ENCODE measurements at places on chromosomes 1 and 21.

- no peak for DNase-seq
Measured at GRCh38 chr1:35379317-35380000, 111.0 kb downstream of the ZMYM4 start.

GRCh38 chr1:244887281-244887680 is 22.9 kb upstream of the HNRNPU start:
- DNase-seq = no peak

GRCh38 chr1:181918880-181919525 is 142.5 kb downstream of the ZNF648 start:
- no peak for DNase-seq

DNA sequence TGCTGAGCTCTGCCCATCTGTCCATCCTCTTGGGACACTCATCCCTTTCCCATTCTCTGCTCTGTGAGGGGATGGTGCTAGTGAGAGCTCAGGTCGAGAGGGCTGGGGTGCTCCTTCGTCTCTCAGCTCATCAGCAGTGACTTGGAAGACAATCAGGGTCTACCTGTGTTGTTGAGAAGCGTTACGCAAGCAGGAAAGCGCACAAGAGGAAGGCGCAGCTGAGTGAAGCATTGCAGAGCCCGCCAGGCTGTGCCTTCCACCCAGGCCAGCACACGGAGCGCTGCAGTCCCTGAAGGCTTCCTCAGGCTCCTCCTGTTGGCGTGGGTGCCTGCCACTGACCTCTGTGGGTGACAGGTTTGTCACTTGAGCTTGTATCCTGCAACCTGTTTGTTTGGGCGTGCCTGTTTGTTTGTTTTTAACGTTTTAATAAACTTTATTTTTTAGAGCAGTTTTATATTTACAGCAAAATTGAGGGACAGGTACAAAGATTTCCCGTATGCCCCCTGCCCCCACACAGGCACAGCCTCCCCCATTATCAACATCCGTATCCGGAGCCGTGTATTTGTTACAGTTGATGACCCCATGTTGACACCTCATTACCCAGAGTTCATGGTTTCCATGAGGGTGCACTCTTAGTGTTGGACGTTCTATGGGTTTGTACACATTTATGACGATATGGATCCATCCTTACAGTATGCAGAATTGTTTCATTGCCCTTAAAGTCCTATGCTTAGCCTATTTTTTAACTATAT is 36.7 kb downstream of the ADARB1 start:
- DNase-seq = no peak

- DNase-seq = no peak
Measured at GRCh38 chr1:109649491-109649914, 6.4 kb upstream of the GSTM4 start.

DNA sequence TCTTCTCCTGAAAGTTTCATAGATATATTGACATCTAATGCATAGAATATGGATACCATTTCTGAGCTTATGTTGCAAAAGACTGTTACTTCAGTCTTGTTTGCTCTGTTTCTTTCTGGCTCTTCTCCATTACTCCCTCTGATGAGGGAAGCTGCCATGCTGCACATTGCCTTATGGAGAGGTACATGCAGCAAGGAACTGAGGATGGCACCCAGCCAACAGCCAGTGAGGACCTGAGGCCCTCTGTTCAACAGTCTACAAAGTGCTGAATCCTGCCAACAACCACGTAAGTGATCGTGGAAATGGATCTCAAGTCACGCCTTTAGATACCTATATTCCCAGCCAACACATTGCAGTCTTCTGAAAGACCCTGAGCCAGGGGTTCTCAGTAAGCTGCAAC is 66.6 kb upstream of the ADAMTS5 start:
- DNase-seq = no peak

DNA sequence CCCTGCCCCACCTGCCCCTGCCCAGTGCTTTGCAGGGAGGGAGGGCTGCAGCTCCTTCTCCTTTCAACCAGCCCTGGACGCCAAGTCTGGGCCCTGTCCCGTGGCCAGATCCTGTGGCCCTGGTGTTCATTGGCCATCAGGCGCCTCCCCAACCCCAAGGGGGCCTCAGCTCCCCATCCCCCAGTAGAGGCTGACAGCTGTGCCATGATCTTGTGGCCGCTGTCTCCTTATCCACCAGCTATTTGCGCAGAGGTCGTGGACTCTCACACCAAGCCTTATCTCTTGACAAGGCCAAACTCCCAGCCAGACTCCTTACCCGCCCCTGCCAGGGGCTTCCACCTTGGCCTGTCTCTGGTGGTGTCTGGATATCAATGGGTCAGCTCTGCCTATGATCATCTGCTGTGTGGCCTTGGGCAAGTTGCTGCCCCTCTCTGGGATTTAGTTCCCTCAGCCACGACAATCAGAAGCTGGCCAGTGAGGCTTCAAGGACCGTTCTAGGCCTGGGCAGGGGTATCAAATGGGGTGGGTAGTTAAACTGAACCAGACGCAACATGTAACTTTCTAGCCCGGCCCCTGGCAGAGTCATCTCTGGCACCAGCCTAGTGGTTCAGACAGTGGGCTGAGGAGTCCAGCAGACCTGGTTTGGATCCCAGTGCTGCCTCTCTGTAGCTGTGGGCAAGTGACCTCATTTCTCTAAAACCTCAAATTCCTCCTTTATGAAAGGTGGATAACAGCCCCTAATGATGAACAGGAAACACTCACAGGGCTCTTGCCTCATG is 3.3 kb upstream of the COL8A2 start:
- no peak for DNase-seq

GRCh38 chr1:147168626-147169058 is 3.6 kb downstream of the PRKAB2 start:
- DNase-seq = no peak

DNA sequence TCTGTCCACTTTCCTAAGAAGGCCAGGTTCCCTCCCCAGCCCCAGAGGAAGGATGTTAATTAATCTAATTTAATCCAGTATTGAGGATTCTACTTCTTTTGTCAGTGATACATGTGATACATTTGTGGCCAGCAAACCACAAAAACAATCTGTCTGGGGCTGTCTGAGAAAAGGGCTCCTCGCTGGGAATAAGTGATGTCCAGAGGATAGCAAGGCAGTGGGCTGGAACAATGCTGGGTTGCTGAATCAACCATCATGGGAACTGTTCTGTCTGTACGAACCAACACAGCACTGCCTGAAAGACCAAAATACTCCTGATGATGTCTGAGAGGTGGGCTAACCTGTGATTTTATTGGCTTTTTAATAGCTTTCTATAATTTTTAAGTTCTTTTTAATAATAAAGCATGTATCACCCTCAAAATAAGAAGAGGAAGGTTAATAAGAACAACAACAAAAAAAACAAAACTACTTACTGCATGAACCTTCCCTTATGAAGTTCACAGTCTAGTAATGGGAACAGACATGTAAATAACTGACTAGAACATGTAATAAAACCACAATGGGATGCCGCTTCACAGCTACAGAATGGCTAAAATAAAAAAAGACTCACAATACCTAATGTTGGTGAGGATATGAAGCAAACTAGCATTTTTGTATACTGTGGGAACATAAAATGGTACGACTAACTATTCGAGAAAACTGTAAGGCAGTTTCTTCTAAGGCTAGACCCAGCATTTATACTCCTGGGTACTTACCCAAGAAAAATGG is 11.4 kb upstream of the ADAR start:
- no peak for DNase-seq

- DNase-seq = no peak
Measured at GRCh38 chr1:53375440-53375839, 47.6 kb upstream of the LRP8 start.

DNA sequence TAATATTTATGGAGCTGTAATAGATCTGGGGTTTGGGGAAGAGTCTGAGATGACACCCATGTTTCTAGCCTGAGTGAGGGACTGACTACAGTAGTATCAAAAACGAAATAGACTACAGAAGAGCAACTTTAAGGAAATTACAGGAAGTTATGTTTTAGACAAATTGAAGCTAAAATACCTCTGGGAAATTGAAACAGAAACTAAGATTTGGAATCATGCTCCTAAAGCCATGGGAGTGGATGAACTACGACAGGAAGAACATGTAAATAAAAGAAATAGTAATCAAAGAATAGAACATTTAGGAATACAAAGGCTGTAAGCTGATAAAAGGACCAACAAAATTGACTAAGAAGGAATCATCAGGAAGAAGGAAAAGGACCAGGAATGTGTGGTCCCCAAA is 68.9 kb downstream of the KIAA0319L start:
- DNase-seq = no peak

Measured in stimulated activated CD8-positive, alpha-beta memory T cell treated with anti-CD3 and anti-CD28 coated beads, Interleukin-12 subunit alpha, Interleukin-12 subunit beta, amount 100 ng/mL, for 1 hour (primary cell).